ENCODE measurements at places on chromosomes 1 and 21. TPM values are rescaled to one million over a fixed set of nuclear protein-coding genes. Genes with fewer than 3 reads are reported as not detected.

GRCh38 chr1:12565094-12565965 is 52.7 kb downstream of the DHRS3 start:
- no peak overlapping the region for H3K27ac ChIP-seq
- peaks cover 3% of the 10 kb centered on the region for H3K27me3 ChIP-seq
- H3K4me1 ChIP-seq, result no peaks in the 10 kb centered on the region

The PLPP3 gene
- 33.5 TPM for total RNA-seq

DNA sequence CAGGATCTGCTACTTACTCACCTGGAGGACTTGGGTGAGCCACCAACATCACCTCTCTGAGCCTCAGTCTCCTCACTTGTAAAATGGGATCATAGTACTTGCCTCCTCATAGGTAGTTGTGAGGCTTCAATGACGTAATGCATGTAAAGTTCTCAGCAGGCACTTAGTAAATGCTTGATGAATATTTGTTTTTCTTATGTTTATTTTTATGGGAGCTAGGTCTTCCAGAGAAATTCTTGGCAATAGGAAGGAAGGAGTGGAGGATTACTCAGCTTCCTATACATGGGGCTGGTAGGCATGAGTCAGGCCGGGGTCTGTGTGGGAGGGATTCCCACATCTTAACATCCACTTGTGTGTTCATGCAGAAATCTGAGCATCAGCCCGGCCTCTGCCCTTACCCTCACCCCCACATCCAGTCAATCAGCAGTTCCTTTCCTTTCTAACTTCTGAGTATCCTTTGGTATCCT is 95.4 kb upstream of the USP24 start:
- H3K36me3 ChIP-seq, result no peaks in the 10 kb centered on the region
- H3K4me1 ChIP-seq, result no peaks in the 10 kb centered on the region
- no peak for DNase-seq

DNA sequence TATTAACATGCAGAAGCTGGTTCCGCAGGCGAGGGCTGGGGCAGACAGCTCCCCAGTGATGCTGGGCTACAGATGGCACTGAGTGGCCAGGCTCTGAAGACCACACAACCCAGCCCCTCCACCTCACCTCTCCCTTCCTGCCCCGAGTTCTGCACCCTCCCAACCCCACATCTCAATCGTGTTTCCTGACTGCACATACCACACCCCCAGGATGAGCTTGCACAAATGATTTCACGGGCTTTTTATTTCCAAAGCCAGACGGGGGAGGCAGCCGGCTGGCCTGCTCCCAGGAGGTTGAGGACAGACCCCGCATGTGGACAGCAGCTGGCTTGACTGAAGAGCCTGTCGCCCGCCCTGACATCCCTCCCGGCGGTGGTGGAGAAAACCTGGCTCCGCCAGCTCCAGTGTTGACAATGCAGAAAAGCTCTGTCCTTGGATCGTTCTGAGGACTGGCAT is 21.4 kb upstream of the ALDH4A1 start:
- H3K4me1 ChIP-seq, result peaks cover 25% of the 10 kb centered on the region
- no peak for DNase-seq
- H3K4me3 ChIP-seq, result no peak overlapping the region
- no peak overlapping the region for H3K27ac ChIP-seq
- peaks cover 3% of the 10 kb centered on the region for H3K36me3 ChIP-seq

The CFAP107 gene
- total RNA-seq, result not detected
